NCI-H1436 (cell line): ENCODE measurements at places on chromosomes 7 and 10.

GRCh38 chr7:108452707-108453106 lies 3.5 kb downstream of the NRCAM start:
- peak; percentile 26 for DNase-seq

DNA sequence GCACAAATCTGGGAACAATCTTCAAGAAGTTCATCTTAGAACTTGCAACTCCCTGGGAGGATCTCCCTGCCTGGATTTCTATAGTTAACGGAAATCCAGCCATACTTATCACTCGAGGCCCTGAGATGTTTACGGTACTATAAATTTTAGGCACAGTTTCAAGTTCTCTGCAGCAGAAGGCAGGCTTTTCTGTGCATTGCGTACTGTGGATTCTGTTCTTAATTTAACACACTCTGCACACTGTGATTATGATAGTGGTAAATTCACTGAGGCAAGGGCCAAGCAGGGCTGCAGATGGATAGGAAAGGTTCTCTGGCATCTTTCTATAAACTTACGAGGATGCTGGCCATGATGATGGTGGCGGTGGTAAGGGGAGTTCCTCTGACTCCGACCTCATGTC lies 10.6 kb downstream of the INHBA start:
- DNase-seq, result no peak

GRCh38 chr10:80685355-80685754 lies 147.7 kb downstream of the SH2D4B start:
- no peak for DNase-seq

DNA sequence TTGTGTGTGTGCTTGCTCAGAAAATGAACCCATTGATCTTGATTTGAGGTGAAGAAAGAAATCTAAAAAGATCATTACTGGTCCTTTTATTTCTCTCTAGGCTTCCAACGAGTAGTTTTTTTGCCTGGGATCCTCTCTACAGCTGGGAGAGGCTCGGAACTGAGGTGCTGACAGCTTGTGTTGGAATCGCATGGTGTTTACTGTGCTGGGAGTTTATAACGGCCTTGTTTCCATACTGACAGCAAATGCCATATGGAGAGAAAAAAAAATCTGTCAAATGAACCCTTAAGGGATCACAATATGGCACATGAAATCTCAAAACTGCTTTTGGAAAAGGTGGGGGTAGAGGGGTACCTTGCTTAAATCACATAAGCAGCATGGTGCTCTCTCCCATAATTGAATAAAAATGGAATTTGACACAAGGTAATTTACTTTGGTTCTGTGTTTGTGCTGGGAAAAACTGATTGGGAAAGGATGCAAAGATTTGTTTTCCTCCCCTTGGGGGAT lies 165.0 kb downstream of the RGS10 start:
- no peak for DNase-seq

DNA sequence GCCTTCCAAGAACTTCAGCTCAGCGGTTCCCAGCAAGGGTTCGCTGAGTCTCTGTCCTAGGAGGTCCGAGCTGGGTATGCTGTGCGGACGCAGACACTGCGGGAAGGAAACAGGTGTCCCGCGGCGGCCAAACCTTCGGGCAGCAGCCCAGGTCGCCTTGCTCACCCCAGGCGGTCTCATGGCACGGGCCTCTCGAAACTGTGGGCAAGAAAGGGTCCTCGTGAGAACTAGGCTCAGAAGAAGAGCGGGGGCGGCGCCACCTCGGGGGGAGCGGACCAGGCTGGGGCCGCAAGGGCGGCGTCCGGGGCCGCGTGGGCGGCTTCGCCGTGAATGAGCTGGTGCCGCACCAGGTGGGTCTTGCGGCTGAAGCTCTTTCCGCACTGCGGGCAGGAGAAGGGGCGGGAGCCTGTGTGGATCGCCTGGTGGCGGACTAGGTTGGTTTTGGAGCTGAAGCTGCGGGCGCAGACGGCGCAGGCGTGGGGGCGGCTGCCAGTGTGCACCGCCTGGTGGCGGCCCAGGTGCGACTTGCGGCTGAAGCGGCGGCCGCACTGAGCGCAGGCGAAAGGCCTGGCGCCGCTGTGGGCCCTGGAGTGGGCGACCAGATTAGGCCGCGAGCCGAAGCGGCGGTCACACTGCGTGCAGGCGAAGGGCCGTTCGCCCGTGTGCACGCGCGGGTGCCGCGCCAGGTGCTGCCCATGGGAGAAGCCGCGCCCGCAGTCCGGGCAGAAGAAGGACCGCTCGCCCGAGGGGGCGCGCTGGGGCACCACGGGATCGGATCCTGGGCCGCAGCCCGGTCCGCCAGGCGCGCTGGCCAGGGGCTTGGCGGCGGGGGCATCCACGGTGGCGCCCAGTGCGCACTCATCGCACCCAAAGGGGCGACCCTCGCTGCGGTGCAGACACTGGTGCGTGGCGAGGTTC lies 8.6 kb downstream of the ZNF467 start:
- no peak for DNase-seq

- DNase-seq, result peak; percentile 70
Measured at GRCh38 chr7:95772298-95772770, at the start of gene DYNC1I1. DYNC1I1 (plus strand) TSS chr7:95772554; CDS start chr7:95804730, 32,176 bp downstream.

- no peak for DNase-seq
Measured at GRCh38 chr10:59868696-59869593, 37.4 kb downstream of the CCDC6 start.

- DNase-seq, result peak; percentile 67
Measured at GRCh38 chr10:130127364-130128061, 8.7 kb upstream of the GLRX3 start.

- no peak for DNase-seq
Measured at GRCh38 chr7:7718492-7718891, at the start of gene RPA3. RPA3 (minus strand) TSS chr7:7718607; CDS start chr7:7640418, 78,189 bp downstream.

DNA sequence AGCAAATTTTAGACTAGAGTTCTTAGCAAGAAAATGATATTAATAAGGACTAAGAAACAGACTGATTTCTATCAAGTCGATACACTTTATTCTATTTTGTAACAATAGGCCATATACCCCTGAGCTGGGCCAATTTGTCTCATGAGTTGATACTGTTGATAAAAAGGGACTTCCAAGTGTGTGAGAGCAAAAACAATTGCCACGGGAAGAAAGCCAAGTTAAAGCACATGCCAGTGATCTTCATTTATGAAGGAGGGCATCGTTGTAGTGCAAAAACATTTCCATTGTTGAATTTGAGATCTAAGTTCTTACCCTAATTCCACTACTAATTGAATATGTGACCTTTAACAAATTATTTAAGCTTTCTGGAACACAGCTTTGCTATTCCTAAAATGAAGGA lies 119.9 kb downstream of the CNOT4 start:
- no peak for DNase-seq

- no peak for DNase-seq
Measured at GRCh38 chr7:98366562-98366938, 34.3 kb downstream of the BAIAP2L1 start.

DNA sequence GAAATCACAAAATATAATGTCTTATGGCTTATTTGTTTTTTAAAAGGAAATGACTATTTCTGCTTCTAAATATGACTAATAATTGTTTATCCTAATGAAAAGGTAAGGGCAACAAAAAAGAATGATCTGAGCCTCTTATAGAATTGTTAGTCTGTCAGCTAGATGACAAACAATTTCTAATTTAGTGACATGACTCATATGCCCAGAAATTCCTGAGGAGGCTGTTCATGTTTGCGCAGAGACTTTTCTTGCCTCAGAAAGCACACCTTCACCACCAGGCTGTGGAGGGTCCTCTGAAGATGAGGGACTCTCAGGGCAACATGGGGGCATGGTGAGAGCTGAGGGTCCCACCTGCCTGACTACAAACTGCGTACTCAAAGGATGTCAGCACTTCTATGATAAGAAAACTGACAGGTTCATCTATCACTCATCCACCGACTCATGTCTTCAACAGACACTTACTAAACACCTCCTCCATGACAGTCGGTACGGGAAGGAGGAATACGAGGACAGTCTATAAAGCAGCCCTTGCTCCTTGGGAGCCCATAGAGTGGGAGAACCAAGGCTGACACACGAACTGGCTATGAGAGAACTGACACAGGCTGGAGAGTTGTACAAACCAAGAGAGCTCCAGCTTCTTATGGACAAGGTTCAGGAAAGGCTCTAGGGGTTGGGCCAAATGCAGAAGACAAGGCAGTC lies 102.0 kb downstream of the PKD1L1 start:
- DNase-seq, result no peak

DNA sequence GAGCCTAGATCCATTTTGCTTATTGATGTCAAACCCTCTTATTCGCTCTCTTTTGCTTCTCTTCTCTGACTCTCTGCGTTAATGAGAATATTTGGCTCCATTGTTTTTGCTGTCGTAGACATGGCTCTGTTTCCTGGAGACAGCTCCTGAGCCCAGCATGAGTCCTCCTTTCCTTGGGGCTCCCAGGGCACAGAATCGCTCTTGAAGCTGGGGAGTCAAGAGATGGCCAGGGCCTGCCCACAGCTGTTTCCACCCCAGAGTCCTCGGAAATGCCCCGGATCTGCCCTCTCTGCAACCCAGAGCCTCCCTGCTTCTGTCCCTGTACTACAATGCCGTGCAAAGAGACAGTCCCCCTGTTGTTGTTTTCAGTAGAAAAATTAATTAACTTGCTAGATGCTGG lies 566.7 kb upstream of the FOXK1 start:
- no peak for DNase-seq

DNA sequence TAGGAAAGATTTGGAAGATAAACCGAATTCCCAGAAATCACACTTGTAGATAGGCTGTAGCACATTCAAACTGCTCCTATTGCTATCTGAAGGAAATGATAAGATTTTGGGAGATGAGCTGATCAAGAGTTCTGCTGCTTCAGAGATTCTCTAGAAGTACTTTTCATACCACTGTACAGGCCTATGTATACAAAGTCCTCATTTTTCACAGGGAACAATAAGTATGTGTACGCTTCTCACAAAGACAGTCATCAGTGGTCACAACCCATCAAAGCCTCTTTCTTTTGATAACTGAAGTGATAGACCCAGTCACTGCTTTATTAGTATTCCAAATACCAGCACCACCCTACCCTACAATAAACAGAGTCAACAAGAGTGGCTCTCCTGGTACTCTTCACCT lies 15.6 kb upstream of the SEPTIN7 start:
- no peak for DNase-seq

DNA sequence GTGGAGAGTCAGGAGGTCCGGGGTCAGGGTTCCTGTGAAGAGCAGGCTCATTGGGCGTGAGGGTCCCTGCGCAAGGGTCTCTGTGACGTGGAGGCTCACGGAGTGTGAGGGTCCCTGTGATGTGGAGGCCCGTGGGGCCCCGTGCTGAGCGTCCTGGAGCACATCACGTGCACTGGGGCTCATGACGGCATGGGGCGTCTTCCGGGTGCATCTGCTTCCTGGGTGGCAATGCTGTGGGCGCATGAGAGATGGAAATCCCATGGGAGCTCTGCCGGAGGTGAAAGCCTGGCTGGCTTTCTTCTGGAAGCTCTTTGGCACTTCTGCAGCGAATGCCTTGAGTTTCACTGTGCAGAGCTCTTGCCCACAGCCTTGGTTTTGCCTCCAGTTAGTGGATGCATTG lies 71.4 kb downstream of the WDR37 start:
- no peak for DNase-seq

DNA sequence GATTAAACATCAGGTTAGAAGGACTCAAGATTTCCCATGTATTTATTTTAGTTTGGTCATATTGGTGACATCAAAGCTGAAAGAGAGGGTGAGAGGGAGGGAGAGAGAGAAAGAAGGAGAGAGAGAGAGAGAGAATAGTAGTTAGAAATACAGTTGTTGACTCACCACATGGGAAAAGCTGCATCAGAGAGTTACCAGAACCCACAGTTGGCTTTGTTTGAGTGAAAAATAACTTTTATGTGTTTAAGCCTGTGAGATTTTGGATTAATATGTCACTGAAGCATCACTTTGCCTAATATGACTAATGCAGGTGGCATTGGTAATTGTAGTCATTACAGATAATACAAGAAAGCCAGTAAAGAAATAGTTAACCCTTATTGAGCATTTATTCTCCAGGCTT lies 303.9 kb downstream of the REEP3 start:
- DNase-seq, result no peak

- no peak for DNase-seq
Measured at GRCh38 chr10:22690614-22691431, 23.6 kb downstream of the PIP4K2A start.

DNA sequence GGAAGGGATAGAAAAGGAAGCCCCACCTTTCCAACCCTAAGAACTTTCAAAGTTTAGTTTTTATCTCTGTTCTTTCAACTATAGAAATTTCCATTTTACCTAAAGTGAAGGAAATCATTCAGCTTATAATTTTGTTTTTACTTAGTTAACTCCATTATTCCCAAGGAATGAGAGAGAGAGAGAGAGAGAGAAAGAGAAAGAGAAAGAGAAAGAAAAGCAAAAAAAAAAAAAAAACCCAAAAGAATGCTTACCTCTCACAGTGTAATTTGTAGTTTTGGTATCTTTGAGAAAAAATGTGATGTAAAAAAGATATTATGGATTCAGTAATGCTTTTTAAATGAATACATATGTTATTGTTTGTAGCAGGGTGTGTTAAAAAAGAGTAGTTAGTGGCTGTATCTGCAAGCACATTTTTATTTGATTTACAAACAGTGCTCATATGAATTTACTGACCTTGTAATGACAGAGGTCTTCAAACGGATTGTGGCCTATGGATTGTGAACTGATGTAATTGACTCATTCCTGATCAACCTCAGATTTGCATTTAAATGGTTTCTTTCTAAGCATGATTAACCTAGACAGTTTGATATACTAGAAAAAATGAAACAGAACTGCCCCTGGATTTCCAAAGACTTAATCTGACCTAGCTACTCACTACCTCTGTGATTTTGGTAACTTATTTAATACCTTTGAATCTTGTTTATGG lies 64.9 kb downstream of the LCOR start:
- DNase-seq, result no peak

- DNase-seq, result no peak
Measured at GRCh38 chr10:637771-638195, 51.7 kb downstream of the DIP2C start.

DNA sequence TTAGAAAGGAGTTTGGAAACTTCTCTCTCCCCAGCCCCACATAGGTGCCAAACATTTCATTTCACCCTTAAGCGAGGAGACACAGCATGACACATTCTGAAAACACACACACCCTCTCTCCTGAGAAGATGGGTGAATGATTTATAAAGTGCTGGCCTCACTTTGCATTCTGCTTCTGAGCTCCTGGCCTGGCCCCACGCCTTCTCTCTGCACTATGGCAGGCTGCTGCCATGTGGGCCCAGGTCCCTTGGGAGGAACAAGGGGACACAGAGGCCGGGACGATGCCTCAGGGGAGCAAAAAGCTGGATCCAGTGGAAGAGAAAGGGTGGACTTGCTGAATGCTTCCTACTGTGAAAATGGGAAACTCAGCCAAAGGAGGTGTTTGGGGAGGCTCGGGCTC lies 56.0 kb downstream of the CPXM2 start:
- no peak for DNase-seq

DNA sequence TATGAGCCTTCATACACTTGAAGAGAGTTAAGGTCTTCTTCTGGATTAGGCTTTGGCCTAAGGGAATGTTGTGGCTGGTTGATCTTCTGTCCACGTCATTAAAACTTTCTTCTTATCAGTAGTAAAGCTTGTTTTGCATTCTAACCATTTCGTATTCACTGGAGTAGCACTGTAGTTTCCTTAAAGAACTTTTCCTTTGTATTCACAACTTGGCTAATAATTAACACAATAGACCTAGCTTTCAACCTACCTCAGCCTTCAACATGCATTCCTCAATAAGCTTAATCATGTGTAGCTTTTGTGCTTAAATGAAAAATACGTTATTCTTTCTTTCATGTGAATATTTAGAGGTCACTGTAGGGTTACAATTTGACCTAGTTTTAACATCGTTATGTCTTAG lies 42.8 kb downstream of the AKR1C8 start:
- no peak for DNase-seq
